Nasal cavity respiratory epithelium epithelial cell of viscerocranial mucosa (primary cell): ENCODE measurements at places on chromosomes 11 and 22. TPM values are rescaled to one million over a fixed set of nuclear protein-coding genes. Genes with fewer than 3 reads are reported as not detected.

OR5A1 gene
- total RNA-seq = not detected in 2 replicates

MUC15 gene
- 1.7 and 4.7 TPM in 2 replicates for total RNA-seq

SELENOM gene
- 17.4 and 47.8 TPM in 2 replicates for total RNA-seq

TSSK2 gene
- under 0.01 TPM in 1 of 2 replicates, not detected in the other for total RNA-seq

SMIM35 gene
- total RNA-seq = not detected in 2 replicates

DRICH1 gene
- total RNA-seq = 0.43 TPM in 1 of 2 replicates, not detected in the other

POTEH gene
- not detected in 2 replicates for total RNA-seq

SLC7A4 gene
- total RNA-seq = 0.68 and 5.3 TPM in 2 replicates

CDCA5 gene
- total RNA-seq = under 0.01 and 0.14 TPM in 2 replicates

C11orf97 gene
- total RNA-seq = not detected in 2 replicates

SOX6 gene
- 2.5 and 3.1 TPM in 2 replicates for total RNA-seq

OR8G1 gene
- not detected in 2 replicates for total RNA-seq

MIAT gene
- total RNA-seq = 0.34 and 0.57 TPM in 2 replicates

GAS2 gene
- 1.0 and 1.4 TPM in 2 replicates for total RNA-seq

LRRC32 gene
- under 0.01 and 0.07 TPM in 2 replicates for total RNA-seq

MMP27 gene
- total RNA-seq = not detected in 2 replicates

OR8J1 gene
- not detected in 2 replicates for total RNA-seq

FADS1 gene
- total RNA-seq = 45.5 and 45.8 TPM in 2 replicates

CCDC15 gene
- total RNA-seq = 1.00 and 3.1 TPM in 2 replicates

STX3 gene
- total RNA-seq = 40.0 and 56.0 TPM in 2 replicates

APLNR gene
- not detected in 2 replicates for total RNA-seq

LAYN gene
- 7.2 and 61.6 TPM in 2 replicates for total RNA-seq

UBE2L3 gene
- total RNA-seq = 15.0 and 27.3 TPM in 2 replicates

CBLIF gene
- total RNA-seq = not detected in 2 replicates

BRSK2 gene
- under 0.01 and 1.00 TPM in 2 replicates for total RNA-seq

TMEM223 gene
- 10.5 and 17.1 TPM in 2 replicates for total RNA-seq

IFT27 gene
- 11.7 and 12.0 TPM in 2 replicates for total RNA-seq

B4GALNT4 gene
- total RNA-seq = 4.8 and 17.3 TPM in 2 replicates

KLHL35 gene
- 0.57 and 0.68 TPM in 2 replicates for total RNA-seq

BTBD10 gene
- total RNA-seq = 117 and 127 TPM in 2 replicates

USP35 gene
- total RNA-seq = 2.7 and 7.1 TPM in 2 replicates

JAML gene
- not detected in 2 replicates for total RNA-seq

ARHGAP32 gene
- 41.7 and 48.0 TPM in 2 replicates for total RNA-seq
